ENCODE measurements at places on chromosomes 2 and 18. TPM values are rescaled to one million over a fixed set of nuclear protein-coding genes. Genes with fewer than 3 reads are reported as not detected.
A peak's percentile ranks its signal among the peaks of the same experiment; 100 is the strongest.

DNA sequence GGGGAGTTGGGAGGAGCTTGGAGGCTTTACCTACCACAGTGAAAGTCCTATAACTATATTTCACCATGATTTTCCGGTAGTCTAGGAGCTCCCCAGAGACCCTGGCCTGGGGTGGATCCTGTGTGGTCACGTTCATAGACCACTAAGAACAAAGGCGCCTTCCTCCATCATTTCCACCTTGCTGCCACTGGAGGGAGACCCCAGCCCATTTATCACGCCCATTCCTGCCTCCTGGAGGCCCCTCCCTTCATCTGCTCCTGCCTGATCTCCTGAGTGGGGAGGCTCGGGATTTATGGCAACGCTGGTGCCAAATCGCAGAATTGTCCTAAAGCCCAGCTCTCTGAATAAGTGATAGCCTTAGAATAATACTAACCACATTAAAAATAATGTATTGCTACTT lies 507.6 kb upstream of the SPHKAP start:
- no peak overlapping the region for H3K4me3 ChIP-seq
- peak overlapping the region; percentile 97 for H3K27ac ChIP-seq
- no peaks in the 10 kb centered on the region for H3K27me3 ChIP-seq
- no peaks in the 10 kb centered on the region for H3K36me3 ChIP-seq

- DNase-seq, result no peak
- H3K27me3 ChIP-seq, result peaks cover 2% of the 10 kb centered on the region
Observed at GRCh38 chr2:128442891-128443302, 124.2 kb upstream of the HS6ST1 start.

DNA sequence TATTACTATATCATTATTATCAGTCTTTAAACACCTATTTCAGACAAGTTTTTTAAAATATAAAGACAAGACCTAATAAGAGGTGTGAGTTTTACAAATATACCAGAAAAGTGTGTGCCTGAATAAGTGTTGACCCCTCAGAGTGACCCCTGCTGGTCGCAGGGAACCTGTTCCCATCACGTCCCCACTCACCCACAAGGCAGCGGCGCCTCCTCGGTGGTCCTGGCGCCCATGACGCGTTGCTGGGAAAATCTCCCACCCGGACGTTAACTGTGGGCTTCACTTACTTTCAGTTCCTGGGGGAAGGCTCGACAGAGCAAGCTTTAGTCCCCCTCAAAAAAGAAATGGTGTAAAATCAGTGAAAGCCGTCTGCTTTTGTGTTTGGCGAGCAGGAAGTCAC lies 93.5 kb downstream of the TMEM18 start:
- no peak overlapping the region for H3K4me3 ChIP-seq
- no peaks in the 10 kb centered on the region for H3K4me1 ChIP-seq
- no peak overlapping the region for H3K27ac ChIP-seq
- no peaks in the 10 kb centered on the region for H3K27me3 ChIP-seq
- H3K36me3 ChIP-seq, result no peaks in the 10 kb centered on the region

DNA sequence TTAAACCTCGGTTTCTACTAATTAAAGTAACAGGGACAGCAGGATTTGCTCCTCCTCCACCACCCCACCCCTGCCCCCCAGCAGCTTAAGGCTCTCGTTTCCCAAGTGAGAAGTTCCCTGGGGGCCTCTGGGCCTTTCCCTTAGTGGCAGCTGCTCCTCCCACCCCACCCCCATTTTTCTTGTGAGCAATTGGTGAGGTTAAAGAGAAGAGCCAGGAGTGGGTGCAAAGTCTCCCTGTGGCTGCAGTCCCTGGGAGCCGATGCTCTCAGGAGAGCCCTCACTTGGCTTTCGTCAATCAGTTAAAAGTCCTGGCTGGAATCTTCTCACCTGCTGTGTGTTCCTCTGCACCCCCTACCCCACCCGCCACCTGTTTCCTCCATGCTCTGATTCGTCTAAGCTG lies 48.7 kb upstream of the AGAP1 start:
- no peak overlapping the region for H3K4me3 ChIP-seq
- no peaks in the 10 kb centered on the region for H3K4me1 ChIP-seq
- peaks cover 16% of the 10 kb centered on the region for H3K27me3 ChIP-seq
- H3K36me3 ChIP-seq, result no peaks in the 10 kb centered on the region

DNA sequence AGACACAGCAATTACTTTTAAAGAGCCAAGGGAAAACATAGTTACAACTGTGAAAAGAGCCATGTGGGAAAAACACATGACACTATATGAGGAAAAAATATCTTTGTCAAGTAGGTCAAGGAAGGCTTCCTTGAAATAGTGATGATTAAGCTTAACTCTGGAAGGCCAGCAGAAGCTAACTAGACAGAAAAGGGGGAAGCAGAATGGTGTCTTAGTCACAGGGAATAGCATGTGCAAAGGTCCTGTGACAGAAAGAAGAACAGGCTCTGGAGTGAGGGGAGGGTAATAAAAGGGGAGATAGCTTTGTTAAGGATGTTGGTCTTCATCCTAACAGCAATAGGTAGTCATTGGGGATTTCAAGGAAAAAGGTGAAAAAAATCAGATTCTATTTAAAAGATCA lies 64.0 kb downstream of the ARHGAP25 start:
- no peaks in the 10 kb centered on the region for H3K36me3 ChIP-seq
- H3K27ac ChIP-seq, result no peak overlapping the region
- DNase-seq, result no peak
- peaks cover 4% of the 10 kb centered on the region for H3K27me3 ChIP-seq
- H3K4me3 ChIP-seq, result no peak overlapping the region

Gene SERPINB11
- total RNA-seq, result not detected

Gene IFIH1
- 1.4 TPM for total RNA-seq
